Effector CD4-positive, alpha-beta T cell (primary cell): ENCODE measurements at places on chromosomes 3 and 15.

DNA sequence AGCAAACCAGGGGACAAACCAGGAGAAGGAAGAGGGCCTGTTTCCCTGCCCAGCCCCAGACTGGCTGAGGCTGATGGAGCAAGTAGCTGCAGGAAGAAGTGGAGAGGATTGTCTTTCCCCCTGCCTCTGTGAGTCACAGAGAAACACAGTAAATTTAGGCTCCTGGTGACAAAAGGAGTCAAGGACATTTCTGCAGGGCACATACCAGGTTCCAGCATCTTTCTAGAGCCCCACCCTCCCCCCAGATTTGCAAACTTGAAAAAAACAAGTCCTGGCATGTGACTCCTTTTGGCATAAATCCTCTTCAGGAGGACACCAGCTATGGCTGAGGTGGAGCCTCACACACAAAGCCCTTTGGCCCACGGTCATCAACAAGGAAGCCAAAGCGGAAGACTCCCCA, 17.8 kb downstream of the PLD1 start:
- no peak for DNase-seq

GRCh38 chr3:44093531-44093930, 148.2 kb upstream of the TOPAZ1 start:
- no peak for DNase-seq

DNA sequence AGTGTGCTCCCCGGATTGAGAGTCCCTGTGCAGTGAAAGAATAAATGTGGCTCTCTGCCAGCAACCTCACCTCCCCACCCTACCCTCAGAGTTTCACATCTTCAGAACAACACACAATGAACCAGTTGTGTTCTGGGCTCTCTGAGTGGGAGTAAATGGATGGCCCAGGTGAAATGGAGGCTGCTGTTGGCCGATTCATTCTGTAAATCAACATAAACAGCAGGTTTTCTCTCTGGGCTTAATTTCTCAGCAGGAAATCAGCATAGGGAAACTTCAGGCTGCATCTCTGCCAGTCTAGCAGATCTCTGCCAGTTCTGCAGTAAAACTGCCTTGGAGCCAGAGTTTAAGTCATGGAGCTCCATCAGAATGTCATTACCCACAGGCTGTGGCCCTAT, 54.6 kb upstream of the FURIN start:
- no peak for DNase-seq

- no peak for DNase-seq
Measured at GRCh38 chr3:97927704-97928103, 44.5 kb downstream of the RIOX2 start.

GRCh38 chr15:43242616-43243015, 21.8 kb upstream of the EPB42 start:
- DNase-seq: no peak

GRCh38 chr3:115190747-115191146, 43.7 kb upstream of the ZBTB20 start:
- no peak for DNase-seq

DNA sequence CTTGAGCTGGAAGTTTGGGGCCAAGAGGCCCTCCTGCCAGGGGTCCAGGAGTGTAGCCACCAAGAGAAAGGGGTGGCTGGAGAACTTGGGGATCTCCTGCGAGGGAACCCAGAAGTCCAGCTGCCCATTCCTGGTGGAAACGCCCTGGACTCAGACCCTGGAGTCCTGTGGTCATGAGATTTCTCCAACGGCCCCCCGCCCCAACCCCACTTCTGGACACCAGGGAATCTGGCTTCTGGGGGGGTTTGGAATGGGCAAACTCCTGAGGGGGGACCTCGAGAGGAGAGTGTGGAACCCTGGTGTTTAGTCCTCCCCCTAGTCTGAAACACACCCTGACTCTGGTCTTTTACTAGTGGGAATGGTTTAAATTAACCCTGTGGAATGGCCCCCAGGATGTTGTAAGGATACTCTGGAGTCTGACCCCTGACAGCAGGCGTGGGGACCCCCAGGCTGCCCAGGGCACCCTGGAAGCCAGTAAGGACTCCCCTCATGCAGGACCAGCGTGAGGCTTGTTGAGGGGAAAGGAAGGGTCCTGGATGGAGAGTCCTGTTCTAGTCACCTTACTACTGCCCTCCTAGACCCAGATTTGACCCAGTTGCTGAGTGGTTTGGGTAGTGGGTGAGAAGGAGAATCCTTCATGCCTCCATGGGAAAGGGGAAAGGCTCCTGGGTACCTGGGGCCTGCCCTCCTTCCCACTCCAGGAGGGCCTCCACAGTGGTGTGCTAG, 540 bp downstream of the KLHDC8B start:
- no peak for DNase-seq
